ENCODE measurements at places on chromosomes 13 and 19.
A peak's percentile ranks its signal among the peaks of the same experiment; 100 is the strongest.

GRCh38 chr19:42440357-42441048 lies 2.2 kb downstream of the CXCL17 start:
- DNase-seq: peak; percentile 60

DNA sequence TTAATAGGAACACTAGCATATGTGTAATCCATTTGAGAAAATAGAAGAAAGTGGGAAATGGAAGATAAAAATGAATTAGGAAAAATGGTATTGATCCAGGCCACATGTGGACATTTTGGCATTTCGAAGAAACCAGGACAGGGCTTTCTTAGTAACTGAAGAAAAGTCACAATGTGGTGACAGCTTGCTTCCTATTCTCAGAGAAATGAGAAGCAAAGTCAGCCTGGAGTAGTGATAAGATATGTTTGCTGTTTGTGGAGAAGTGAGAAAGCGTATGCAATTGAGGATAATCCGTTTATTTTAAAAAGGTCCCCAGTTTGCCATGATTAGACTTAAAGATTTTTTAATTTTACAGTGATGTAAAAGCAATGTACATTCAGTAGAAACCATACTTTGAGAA lies 127.9 kb downstream of the SLITRK6 start:
- DNase-seq: no peak

DNA sequence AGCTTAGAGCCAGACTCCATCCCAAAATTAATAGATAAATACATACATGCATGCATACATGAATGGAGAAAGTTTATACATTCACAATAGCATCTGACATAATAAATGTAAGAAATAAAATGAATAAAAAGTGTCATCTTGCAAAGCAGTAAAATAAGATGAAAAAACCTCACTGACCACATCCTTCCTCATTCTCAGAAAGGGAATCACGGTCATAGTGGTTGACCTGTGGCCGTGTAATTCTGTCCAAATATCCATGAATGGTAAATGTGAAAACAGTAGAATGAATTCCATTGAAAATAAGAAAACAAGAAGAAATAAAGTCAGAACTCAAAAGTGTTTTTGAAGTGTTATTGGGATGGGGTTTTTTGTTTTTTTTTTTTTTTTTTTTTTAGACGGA lies 9.8 kb upstream of the CDC42EP5 start:
- no peak for DNase-seq

DNA sequence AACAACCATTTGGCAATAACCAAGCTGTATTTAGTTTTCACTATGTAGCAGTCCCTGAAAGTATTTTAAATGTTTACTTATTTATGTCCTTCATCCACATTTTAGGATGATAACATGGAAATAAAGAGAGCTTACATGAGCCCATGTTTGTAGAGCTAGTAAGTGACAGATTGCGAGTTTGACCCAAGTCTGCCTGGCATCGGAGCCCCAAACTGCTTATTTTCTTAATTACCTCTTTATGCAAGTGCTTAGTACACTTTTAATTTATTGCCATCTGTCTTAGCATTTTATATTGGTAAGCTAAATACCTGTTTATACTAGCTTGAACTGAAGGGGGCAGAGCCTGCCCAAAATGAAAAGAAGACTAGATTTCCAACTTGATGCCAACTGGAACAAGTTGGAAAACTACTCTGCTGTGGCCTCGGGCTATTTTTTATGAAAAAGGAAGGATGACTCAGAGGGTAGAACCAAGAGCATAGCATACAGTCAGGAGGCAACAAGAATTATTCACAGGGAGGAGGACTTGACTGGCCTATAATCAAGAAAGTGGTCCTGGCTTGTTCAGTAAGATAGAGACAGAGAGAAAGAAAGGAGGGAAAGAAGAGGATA lies 150.2 kb downstream of the NDFIP2 start:
- DNase-seq: peak; percentile 85

DNA sequence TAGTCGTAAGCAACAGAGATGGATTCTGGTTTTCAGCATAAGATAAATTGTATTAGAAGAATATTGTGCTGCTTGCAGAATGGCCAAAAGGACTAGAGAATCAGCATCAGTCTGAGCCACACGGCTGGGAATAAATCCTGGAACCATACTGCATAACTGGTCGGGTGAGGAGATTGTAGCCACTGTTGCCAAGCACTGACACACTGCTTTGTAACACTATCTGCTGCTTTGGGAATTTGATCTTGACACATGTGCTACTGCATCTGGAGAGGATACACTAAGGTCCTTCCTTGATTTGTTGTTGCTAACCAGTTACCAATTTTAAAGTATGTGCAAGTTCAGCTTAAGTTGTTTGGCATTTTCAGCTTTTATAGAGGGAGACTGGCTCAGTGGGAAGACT lies 1.9 kb downstream of the HNRNPA1L2 start:
- DNase-seq: no peak

DNA sequence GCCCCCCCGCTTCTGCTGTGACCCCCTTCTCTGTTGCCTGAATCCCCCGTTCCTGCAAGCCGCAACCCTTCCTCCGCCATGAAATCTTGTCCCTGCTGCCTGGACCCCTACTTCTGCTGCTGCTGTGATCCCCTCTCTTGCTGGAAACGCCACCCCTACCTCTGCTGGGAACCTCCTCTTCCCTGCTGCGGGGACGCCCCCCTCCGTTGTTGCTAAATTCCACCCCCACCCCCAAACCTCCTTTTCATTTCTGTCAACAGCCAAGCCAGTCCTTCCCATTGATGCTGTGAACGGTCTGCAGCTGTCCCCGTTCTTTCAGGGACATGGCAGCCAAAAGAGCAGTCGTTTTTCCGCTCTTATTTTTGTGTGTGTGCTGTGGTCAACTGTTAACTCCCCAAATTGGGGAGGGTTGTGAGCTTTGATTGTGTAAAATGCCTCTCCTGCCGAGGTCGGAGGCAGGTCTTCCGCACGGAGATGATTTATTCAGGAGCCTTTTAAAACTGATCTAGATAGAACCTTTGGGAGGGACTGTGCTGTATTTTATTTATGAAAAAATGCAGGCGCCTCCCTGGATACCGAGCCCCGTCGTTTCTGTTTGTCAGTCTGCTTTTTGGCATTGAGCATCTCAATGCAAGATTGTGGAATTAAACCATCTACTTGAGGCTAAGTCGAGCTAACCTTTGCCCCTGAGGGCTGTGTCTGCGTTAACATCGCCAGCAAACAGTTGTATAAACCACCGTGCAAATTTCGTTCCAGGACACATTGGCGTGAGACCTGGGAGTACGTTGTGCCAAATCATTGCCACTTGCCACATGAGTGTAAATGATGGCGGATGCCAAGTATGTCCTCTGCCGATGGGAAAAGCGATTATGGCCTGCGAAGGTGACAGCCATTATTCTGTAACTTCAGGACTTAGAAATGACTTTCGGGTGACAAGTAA lies 27.9 kb upstream of the NDUFS7 start:
- DNase-seq: no peak

DNA sequence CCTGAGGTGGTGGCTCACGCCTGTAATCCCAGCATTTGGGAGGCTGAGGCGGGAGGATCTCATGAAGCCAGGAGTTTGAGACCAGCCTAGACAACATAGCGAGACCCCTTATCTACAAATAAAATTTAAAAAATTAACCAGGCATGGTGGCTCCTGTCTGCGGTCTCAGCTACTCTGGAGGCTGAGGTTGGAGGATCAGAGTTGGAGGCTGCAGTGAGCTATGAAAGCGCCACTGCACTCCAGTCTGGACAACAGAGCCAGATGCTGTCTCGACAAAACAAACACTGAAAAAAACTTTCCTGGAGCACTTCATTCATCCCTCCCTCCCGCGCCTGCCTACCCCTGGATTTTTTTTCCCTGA lies 665 bp upstream of the ATG4D start:
- DNase-seq: no peak

GRCh38 chr13:21723807-21724505 lies 53.1 kb downstream of the FGF9 start:
- no peak for DNase-seq

- no peak for DNase-seq
These were observed 420 bp downstream of the DMKN start for GRCh38 chr19:35512831-35513627.

- peak; percentile 42 for DNase-seq
These were observed 53.2 kb upstream of the SHKBP1 start for GRCh38 chr19:40523322-40524047.

- DNase-seq: no peak
These were observed 70.3 kb downstream of the MBD3L1 start for GRCh38 chr19:8902520-8902919.

DNA sequence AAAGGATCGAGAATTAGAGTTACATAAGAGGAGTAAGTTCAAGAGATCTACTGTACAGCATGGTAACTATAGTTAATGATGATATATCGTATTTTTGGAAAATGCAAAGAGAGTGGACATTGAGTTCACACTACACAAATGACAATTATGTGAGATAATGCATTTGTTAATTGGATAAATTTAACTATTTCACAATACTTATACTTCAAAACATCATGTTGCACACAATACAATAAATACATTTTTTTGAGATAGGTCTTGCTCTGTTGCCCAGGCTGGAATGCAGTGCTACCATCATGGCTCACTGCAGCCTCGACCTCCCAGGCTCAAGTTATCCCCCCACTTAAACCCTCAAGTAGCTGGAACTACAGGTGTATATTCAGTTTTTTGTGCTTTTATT lies 8.1 kb upstream of the CYP2F1 start:
- no peak for DNase-seq

- no peak for DNase-seq
These were observed 70.3 kb downstream of the USP12 start for GRCh38 chr13:27101289-27101688.

GRCh38 chr13:111922086-111922485 lies 144.9 kb upstream of the SOX1 start:
- DNase-seq: no peak

DNA sequence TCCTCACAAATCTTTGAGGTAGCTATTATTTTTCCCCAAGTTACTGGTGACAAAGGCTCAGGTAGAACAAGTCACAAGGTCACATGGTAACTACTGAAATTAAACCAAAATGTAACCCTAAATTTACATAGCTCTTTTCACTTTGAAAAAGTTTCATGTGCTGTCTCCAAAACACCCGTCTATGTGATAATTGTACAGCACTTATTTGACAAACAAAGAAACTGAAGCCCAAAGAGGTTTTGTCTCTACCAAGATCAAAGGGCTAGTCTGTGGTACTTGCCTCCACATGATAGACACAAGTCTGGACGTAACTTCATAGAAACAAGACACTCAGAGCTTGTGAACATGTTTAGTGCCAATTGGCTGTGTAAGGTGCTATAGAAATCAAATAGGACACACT lies 108.3 kb downstream of the SACS start:
- DNase-seq: no peak

DNA sequence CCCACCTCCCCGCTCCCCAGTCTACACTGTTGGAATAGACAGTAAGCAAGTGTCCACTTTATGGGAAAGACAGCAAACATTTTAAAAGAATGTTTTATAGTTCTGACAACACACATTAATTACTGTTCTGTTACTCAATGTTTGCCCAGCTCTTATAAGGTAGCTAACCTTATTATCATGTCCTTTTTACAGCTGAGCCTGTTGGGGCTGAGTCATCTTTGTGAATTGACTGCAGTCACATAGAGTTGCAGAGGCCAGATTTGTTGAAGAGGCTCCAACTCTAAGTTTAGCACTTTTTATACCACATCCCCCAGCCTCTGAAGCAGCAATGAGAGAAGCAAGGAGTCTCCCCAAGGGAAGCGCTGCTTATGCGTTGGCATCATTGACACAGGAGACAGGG lies 76.2 kb downstream of the C13orf42 start:
- no peak for DNase-seq
